NCI-H1092 treated with DMSO at 0.1 percent for 48 hours (cell line): ENCODE measurements at places on chromosomes 1 and 21.

DNA sequence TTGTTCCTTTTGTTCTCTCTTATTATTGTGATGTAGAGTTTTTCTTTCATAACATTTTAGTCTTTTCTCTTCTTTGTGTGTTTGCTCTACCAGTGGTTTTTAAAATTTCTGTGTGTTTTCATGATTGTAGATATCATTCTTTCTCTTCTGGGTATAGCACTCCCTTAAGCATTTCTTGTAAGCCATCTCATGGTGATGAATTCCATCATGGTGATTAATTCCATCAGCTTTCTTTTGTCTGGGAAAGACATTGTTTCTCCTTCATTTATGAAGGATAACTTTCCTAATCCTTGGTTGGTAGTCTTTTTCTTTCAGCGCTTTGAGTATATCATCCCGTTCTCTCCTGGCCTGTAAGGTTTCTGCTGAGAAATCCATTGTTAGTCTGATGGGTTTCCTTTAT is 22.7 kb downstream of the CD55 start:
- DNase-seq: no peak

DNA sequence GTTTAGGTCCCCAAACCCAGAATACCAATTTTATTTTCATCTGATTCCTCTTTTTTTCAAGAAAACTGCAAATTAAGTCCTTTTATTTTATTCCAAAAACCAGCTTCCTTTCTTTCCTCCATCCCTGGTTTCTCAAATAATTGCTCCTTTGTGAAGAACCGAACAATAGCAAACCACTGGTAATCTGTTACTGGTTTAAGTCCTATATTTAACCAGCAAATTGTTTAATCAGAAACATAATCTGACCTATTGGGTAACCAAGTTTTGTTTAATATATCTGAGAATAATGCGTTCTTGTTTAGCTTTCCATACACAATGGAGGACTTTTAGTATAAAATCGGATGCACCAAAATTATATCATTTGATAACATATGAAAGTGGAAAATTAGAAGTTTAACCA is 13.2 kb upstream of the DDR2 start:
- no peak for DNase-seq

DNA sequence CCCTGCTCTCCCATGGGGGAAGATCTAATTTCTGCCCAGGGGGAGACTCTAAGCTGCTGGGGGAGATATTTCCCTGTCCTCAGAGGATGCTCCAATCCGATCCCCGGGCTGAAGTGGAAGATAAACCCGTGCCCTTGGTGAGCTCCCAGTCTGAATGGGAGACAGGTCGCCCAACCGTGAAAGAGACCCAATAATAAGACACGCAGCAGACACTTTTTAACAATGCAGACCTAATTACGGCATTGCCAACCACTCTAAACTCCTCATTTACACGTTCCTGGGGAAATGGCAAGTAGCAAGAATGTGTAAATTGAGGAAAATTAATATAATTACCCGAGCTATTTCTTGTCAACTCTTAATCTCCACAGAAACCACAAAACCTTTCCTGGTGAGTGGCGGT is 48.7 kb upstream of the ACTL8 start:
- peak; percentile 28 for DNase-seq

GRCh38 chr1:29412591-29412990 is 176.3 kb downstream of the PTPRU start:
- peak; percentile 36 for DNase-seq

- DNase-seq: no peak
These were observed 22.8 kb downstream of the DHRS3 start for GRCh38 chr1:12594966-12595756.
